DMS53 (cell line): ENCODE measurements at places on chromosomes 5 and 9.

DNA sequence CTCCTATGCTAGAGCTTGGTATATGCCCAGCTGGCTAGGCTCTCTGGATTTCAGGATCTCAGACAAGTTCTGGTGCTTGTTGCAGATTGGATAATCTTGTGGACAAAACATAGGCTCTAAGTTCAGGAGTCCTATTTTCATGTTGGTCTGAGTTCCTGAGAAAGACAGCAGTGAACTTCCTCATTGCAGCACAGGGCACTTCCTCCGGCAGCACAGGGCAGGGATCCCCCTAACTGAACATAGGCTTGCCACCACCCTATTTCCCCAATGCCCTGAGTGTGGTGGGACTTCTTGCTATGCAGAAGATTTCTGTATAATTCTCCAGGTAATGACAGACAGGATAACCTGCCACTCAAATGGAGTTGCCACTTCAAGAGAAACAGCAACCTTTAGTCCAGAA, 220.1 kb downstream of the PIK3R1 start:
- DNase-seq = no peak

DNA sequence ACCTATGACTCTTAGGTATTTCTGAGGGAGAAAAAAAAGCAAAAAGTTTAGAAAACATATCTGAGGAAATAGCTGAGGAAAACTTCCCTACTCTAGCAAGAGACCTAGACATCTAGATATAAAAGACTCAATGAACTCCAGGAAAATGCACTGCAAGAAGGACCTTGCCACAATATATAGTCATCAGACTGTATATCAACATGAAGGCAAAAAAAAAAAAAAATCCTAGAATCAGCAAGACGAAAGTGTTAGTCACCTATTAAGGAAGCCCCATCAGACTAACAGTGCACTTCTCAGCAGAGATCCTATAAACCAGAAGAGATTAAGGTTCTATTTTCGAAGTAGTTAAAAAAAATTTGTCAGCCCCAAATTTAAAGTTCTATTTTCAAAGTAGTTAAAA, 166.2 kb downstream of the TMEM38B start:
- DNase-seq = no peak

GRCh38 chr5:134576386-134577021, 51.0 kb downstream of the JADE2 start:
- no peak for DNase-seq

- DNase-seq = no peak
Measured at GRCh38 chr5:153799466-153799865, 239.2 kb downstream of the FAM114A2 start.

- DNase-seq = peak; percentile 77
Measured at GRCh38 chr9:136267261-136268111, 21.9 kb upstream of the QSOX2 start.

- DNase-seq = no peak
Measured at GRCh38 chr5:73312146-73312871, 136.3 kb downstream of the FOXD1 start.

- no peak for DNase-seq
Measured at GRCh38 chr5:30736669-30737068, 456.8 kb upstream of the CDH6 start.

- peak; percentile 82 for DNase-seq
Measured at GRCh38 chr5:38193015-38193581, 65.3 kb upstream of the EGFLAM start.

DNA sequence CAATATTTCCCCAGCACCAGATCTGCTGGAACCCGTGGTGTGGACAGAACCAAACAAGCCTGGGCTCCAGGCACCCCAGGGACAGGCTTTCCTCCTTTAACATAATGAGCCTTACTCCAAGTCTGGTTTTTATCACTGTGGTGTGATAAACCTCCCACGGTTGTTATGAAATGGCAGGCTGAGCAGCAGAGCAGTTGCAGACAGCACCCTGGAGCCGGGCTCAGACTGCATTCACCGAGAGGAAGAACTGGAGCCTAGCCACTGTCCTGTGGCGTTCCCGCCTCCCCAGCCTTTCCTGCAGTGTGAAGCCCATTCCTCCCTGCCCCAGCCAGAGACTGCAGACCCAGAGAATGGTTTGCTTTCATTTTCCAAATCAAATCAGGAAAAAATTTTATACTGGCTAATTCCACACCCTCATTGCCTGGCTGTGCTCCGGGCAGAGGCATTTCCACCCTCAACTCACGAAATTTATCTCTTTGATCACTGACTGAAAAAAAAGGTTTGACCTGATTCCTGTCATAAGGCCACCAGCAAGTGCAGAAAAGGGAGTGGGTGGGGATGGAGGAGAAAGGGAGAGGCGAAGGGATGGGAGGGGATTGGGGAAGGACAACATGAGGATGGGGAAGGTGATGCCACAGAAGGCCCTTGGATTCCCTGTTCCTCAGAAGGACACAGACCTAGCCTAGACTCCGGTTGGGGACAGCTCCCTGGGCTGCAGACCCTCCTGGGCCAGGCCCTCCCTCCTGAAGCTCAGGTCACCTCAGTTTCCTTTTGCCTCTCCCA, 18.9 kb downstream of the IPPK start:
- DNase-seq = no peak

DNA sequence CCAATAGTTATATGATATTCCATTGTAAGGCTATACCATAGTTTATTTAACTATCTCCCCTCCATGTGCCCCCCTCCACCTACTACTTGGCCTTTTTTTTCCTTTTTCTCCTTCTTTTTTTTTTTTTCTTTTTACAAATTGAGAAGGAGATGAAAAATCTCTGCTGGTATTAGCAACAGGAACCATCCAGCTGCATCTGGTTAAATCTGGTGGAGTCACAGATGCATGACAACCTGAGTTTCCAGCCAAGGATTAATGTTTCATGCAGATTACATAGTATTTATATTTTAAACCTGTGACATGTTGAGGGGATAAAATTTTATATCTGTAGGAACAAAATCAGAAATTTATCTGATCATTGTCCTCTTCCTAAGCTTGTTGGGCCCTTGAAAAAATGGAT, 128.5 kb upstream of the IQGAP2 start:
- DNase-seq = no peak

GRCh38 chr5:68994645-68995044, 99.2 kb upstream of the SLC30A5 start:
- DNase-seq = no peak

DNA sequence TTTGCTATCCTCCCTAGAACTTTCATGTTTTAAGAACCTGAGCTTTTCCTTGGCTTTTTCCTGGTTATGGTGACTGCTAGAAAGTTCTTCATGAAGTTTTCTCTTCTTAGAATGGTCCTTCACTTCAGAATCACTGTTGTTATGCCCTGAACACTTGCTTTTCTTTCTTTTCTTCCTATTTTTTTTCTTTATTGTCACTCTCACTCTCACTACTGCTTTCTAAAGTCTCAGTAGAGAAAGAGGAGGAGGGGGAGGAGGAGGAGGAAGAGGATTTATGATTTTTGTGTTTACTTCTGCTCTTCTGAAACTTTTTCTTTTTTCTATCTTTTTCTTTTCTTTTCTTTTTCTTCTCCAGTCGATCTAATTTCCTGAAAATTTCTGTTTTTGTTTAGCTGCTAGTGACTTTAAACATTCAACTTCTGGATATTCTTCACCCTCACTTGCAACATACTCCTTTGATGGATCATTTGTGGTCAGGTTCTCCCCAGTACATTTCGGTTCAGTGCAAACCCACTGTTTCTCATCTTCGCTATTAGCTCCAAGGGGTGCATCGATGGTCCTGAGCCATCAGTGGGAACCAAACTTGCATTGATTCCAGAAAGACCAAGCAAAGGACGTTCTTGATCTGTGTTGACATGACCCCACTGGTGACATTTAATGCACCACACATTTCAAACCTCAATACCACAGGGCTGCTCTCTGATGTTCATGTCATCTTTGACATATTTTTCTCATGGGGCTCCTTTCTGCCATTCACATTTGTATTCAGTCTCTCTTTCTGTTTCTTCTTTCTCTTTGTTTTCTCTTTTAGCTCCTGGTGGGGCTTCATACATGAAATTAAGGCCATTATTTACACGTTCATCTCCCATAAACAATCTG, 81.6 kb upstream of the HAND1 start:
- no peak for DNase-seq

- no peak for DNase-seq
Measured at GRCh38 chr9:128669786-128670185, 13.1 kb upstream of the DYNC2I2 start.

GRCh38 chr9:90288275-90288639, 354.4 kb downstream of the DIRAS2 start:
- DNase-seq = no peak

- no peak for DNase-seq
Measured at GRCh38 chr5:149288436-149288835, 16.8 kb downstream of the AFAP1L1 start.

DNA sequence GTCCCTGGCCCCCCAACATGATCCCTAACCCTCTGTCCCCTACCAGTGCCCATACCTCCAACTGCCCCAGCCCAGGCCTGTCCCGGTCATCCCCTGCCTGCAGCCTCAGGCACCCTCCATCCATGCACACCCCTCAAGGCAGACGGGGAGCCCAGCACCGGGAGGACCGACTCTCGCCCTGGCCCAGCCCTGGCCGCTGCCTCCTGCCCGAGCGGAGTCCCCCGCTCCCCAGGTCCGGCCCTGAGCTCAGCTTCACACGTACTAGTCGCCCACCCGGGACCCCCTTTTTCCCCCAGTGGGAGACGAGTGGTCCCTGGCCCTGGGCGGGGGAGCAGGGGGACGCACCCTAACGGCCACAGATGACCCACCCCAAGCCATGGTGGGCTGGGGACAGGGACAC, 49.0 kb upstream of the UBAC1 start:
- DNase-seq = no peak

DNA sequence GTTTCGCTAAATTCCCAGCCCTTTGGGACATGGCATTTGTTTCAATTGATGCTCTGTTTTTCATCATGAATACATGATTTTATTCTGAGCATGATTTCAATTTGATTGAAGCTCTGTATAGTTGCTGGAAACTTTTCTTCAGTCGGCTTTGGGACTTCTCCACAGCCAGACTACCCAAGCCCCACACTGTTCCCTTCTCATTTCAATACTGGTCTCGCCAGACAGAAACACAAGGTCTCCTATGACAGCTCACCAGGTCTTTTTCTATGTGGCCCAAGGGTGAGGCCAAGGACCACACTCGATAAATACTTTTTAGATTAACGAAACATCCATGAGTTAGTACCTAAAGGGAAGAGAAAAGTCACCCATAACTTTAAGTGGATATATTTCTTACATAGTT, 132.2 kb downstream of the ARL15 start:
- no peak for DNase-seq

DNA sequence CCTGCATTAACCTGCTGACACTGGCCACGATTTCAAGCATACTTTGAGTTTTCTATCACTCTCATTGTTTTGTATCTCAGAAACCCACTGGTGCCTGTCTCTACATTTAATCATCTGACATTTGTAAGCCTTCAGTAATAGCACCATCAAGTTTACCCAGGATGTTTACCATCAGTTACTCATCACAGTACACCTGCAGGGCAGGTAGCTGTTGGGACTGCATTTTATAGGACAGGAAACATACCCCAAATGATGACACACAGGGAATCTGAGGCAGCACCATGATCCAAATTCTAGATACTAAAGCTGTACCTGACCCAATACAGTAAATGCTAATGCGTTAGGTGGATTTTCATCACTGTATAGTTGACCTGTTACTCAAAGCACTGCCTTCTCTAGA, 114.2 kb downstream of the FEM1C start:
- DNase-seq = peak; percentile 81

- DNase-seq = no peak
Measured at GRCh38 chr5:39264528-39264927, 45.2 kb upstream of the FYB1 start.

DNA sequence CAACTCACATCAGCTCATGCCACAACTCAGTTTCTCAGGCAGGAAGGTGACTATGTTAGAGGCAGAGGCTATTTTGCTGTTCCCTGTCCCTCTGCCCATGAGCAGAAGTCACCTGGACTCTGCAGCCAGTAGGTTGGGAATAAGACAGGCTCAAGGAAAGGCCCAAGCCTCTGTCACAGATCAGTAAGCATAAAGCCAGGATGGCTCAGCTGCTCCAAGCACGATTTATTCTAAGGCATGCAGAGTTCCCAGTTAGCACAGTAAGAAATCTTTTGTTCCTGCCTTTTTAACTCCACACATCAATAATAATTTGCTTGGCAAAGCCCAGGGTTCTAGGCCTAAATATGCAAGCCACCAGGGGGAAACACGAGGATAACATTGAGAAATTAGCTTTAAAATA, 249.0 kb upstream of the ADRA1B start:
- no peak for DNase-seq

DNA sequence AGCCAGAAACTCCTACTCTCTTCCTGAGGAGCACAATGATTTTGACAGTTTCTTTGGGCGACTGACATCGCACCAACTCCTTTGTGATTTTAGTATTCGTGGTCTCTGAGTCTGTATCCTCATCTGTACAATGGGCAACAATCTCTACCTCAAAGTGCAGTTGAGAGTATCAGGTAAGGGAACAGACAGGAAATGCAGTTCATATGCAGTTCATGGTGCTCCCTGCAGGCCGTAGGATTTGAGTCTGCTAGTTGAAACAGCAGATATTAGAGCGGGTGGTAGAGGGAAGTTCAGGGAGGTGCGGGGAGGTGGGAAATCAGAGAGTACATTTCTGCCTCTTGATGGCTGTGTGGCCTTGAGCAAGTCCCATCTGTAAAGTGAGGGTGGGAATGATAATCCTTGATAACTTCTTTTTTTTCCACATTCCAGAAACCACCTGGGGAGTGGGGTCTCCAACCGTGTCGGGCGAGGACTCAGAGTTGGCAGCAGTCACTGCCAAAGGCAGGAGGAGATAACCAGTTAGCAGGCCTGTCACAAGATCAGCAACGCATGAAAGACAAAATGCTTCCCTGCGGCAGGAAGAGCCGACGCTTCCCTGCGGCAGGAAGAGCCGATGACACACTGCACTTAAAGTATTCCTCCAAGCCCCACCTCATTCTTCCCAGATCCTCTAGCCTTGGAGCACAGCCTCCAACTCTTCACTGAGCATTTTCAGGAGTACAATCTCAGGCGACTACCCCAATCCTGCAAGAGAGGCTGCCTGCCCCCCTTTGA, 6.0 kb upstream of the NEK6 start:
- DNase-seq = peak; percentile 46

DNA sequence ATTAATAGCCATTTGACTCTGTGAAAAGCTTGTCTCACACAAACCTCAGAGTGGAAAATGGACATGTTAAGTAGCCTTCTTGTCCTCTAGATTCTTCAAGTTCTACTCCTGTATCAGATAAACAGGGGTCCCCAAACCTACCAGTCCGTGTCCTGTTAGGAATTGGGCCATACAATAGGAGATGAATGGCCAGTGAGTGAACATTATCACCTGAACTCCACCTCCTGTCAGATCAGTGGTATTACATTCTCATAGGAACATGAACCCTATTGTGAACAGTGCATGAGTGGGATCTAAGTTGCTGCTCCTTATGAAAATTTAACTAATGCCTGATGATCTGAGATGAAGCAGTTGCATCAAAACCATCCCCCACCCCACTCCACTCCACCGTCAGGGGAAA, 136.3 kb downstream of the TMEM232 start:
- DNase-seq = peak; percentile 61

GRCh38 chr5:141634720-141635119, 1.9 kb downstream of the HDAC3 start:
- no peak for DNase-seq

- no peak for DNase-seq
Measured at GRCh38 chr9:27421577-27421976, 102.5 kb upstream of the IFNK start.
